ENCODE measurements at places on chromosomes 12 and 14.

GRCh38 chr12:31832740-31833729 lies 104.2 kb upstream of the AMN1 start:
- no peak for DNase-seq

- DNase-seq = no peak
Observed at GRCh38 chr12:29054858-29055663, 94.0 kb upstream of the FAR2 start.

GRCh38 chr12:108939594-108939993 lies 59.7 kb downstream of the DAO start:
- no peak for DNase-seq

GRCh38 chr12:271161-271560 lies 8.5 kb upstream of the SLC6A13 start:
- no peak for DNase-seq

- DNase-seq = no peak
Observed at GRCh38 chr14:39641224-39641623, 209.0 kb upstream of the FBXO33 start.
